ENCODE measurements at places on chromosomes 2 and 18.

GRCh38 chr18:12279781-12280531 lies 25.8 kb downstream of the CIDEA start:
- DNase-seq: no peak

DNA sequence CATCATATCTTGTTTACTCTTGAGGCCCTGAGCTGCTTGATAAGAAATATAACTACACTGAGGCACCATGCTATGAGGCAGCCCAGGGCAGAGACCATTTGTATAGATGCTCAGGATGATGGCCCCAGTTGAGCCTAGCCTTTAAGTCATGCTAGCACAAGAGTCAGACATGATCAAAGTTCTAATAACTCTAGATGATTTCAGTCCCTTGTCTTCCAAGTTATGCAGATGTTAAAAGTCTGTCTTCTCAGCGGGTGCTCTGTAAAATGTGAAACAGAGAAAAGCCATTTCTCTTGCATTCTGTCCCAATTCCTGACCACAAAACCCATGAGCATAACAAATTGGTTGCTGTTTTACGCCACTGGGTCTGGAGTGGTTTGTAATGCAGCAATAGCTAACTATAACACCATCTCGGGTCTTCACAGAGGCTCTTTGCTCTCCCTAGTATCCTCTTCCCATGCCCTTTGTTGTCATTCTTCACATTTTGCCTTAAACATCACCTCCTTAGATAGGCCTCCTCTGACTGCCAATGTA lies 49.6 kb downstream of the NXPH2 start:
- no peak for DNase-seq

DNA sequence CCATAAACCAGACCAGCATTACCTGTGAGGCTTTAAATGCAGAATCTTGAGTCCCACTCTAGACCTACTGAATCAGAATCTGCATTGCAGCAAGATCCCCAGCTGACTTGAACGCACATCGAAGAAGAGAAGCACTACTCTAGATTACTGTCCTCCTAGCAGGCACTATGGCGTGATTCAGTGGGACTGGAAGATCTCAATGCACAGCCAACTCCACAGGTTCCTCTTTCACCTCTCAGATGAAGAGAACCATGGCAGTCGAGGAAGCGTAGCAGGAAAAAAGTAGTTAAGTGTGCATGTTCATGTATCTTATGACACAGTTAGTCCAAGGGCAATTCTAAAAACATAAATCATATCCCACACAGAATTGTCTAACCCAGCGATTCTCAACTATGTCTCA lies 97.4 kb downstream of the STK39 start:
- DNase-seq: no peak

DNA sequence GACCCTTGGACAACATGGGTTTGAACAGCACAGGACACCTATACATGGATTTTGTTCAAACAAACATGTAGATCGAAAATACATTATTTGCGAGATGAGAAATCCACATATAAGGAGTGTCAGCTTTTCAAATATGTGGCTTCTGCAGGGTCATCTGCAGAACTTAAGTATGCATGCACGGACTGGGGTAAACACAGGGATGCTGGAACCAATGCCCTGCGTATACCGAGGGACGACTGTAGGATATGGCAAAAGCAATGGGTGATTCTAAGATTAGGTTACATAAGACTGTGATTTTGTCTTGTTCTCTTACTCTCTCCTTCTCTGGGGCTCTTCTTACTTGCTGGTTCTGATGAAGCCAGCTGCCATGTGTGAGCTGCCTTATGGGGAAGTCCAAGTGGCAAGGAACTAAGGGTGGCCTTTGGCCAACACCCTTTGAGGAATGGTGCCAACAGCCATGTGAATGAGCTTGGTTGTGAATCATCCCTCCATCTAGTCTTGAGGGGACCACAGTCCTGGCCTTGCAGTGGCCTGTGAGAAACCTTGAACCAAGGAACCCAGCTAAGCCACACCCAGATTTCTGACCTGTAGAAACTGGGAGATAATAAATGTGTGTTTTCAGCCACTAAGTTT lies 66.5 kb downstream of the EVA1A start:
- no peak for DNase-seq

DNA sequence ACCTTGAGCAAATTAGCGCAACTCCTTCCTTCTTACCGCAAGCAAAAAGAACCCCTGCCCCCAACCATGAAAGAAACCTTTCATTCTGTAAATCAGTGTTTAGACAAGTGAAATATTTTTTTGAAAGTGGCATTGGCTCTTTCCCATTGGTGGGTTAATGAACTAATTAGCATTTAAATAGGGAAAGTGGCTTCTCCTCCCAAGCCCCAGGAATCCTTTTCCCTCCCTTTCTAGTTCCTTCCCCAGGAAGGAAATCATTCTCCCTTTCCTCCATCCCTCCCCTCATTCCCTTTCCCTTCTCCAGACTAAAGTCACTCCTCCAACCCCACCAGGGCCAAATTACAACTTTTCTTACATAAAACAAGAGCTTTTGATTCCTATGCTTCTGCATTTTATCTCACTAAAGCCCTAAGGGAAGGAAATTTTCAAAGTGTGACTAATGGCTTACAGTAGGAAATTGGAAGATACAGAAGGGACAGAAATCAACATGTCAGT lies 22.9 kb upstream of the TYMS start:
- DNase-seq: no peak
